ENCODE measurements at places on chromosomes 1 and 21. TPM values are rescaled to one million over a fixed set of nuclear protein-coding genes. Genes with fewer than 3 reads are reported as not detected.

GRCh38 chr1:192402571-192402970, 85.8 kb downstream of the RGS21 start:
- no peak overlapping the region for H3K27ac ChIP-seq
- no peak for DNase-seq
- no peaks in the 10 kb centered on the region for H3K36me3 ChIP-seq

DNA sequence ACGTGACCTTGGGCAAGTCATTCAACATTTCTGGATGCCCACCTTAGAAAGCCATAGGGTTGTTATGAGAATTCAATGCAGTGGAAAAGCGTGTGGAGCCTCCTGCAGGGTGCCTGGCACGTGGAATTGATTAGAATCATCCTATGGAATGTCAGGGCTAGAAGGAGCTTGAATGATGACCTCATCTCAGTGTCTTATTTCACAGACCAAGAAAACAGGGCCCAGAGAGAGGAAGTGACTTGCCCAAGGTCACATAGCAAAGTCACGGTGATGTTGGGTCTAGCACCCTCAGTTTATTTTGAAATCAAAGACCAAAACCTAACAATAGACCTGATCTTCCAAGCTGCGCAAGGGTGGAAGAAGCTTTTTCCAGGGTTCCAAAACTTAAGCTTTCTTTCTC, 6.0 kb downstream of the TRABD2B start:
- DNase-seq: no peak
- no peak overlapping the region for H3K27ac ChIP-seq
- no peaks in the 10 kb centered on the region for H3K36me3 ChIP-seq
- no peaks in the 10 kb centered on the region for H3K4me1 ChIP-seq
- H3K27me3 ChIP-seq: no peaks in the 10 kb centered on the region
- no peak overlapping the region for H3K4me3 ChIP-seq

GRCh38 chr1:118871582-118872171, 116.5 kb downstream of the TBX15 start:
- DNase-seq: no peak
- H3K27ac ChIP-seq: no peak overlapping the region
- H3K36me3 ChIP-seq: no peaks in the 10 kb centered on the region
- H3K4me3 ChIP-seq: no peak overlapping the region
- H3K4me1 ChIP-seq: no peaks in the 10 kb centered on the region

GRCh38 chr1:110339407-110340206, 430 bp downstream of the RBM15 start:
- H3K4me3 ChIP-seq: peak overlapping the region; percentile 87
- H3K27ac ChIP-seq: peak overlapping the region; percentile 92
- DNase-seq: peak; percentile 83
- no peaks in the 10 kb centered on the region for H3K27me3 ChIP-seq

GRCh38 chr1:74753104-74753503, 20.2 kb downstream of the TYW3 start:
- no peak overlapping the region for H3K4me3 ChIP-seq
- no peaks in the 10 kb centered on the region for H3K4me1 ChIP-seq
- H3K27ac ChIP-seq: no peak overlapping the region
- peaks cover 69% of the 10 kb centered on the region for H3K36me3 ChIP-seq
- H3K27me3 ChIP-seq: no peaks in the 10 kb centered on the region

The PRMT2 gene
- total RNA-seq: 62.0 TPM

The OLIG2 gene
- total RNA-seq: not detected

DNA sequence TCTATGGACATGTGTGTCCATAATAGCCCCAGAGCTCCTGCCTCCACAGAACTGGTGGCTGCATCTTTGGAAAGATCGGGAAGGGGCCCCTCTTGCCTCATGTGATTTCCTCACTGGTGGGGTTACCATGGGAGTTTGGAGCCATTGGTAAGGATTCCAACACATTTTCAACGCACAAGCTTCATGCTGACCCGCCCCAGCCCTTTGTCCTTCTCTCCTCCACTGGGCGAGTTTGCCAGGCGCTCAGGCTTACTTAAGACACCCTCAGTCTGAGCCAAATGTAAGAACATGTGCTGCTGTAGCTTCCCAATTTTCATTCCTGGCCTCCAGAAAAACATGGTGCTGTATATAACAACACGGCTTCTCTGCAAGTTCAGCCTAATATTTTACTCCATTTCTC, 72.4 kb downstream of the ATP5PO start:
- no peak for DNase-seq
- H3K27ac ChIP-seq: no peak overlapping the region
- peaks cover 4% of the 10 kb centered on the region for H3K4me1 ChIP-seq
- no peaks in the 10 kb centered on the region for H3K27me3 ChIP-seq

Data from Karpas-422 (cell line).